Central memory CD8-positive, alpha-beta T cell (primary cell): ENCODE measurements at places on chromosomes 12 and 14.

DNA sequence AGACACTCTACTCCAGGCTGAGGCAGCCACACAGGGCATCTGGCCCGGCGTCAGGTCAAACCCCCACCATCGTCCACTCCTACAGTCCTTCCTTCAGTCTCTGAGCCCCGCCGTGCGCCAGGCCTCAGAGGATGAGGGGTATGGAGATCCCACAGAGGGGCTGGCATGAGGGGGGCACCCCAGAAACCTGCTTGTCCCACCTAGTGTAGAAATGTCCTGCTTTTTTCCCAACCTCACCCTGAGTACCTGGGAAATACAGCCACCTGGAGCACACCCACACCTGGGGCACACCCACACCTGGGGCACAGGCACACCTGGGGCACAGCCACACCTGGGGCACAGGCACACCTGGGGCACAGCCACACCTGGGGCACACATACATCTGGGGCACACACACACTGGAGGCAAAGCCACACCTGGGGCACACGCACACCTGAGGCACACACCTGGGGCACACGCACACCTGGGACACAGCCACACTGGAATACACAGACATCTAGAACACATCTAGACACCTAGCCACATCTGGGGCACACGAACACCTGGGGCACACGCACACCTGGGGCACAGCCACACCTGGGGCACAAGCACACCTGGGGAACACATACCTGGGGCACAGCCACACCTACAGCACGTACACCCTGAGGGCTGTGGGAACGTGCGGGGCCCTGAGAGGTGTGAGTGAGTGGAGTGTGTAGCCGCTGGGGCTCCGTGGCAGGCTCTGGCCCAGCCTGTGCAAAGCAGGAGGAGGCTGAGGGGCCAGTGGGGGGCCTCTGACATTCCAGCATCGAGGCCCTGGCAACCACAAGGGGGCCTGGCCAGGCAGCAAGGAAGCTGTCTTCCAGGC is 18.4 kb downstream of the AKT1 start:
- DNase-seq: no peak

GRCh38 chr14:98786456-98786855 is 485.5 kb downstream of the BCL11B start:
- DNase-seq: no peak

- DNase-seq: no peak
These were observed 19.1 kb upstream of the PGF start for GRCh38 chr14:74974364-74975058.

DNA sequence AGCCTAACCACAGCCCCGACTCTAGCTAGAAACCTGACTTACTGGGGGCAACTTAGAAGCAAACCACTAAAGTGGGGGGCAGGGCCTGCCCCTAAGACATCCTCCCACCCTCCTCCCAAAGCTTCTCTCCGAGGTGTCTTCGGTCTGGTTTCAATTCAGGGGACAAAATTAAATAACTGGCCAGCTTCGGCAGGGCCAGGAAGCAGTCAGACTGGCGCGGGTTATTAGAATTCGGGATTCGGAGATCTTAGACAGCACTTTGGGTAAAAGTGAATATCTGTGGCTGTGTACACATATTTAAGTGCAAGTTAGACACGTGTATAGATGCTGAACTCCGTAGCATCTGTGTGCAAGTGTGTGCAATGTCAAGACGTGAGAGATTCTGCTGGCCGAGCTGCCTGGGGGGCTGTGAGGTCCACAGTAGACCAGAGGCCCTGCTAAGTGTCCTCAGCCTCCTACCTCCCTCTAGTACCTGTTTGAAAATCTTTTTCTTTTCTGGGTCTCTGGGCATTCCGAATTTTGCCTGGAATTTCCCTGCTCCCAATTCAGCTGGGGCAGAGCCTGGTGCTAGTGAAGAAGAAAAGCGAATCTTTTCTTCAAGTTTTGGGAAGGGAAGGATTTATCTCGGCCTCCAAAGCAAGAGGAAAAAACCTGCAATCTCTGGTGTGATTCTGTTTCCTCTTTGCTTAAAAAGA is 4.0 kb upstream of the HOXC10 start:
- no peak for DNase-seq

GRCh38 chr12:3579446-3580093 is 88.6 kb downstream of the PRMT8 start:
- no peak for DNase-seq

GRCh38 chr14:78608998-78609787 is 439.0 kb downstream of the NRXN3 start:
- no peak for DNase-seq

DNA sequence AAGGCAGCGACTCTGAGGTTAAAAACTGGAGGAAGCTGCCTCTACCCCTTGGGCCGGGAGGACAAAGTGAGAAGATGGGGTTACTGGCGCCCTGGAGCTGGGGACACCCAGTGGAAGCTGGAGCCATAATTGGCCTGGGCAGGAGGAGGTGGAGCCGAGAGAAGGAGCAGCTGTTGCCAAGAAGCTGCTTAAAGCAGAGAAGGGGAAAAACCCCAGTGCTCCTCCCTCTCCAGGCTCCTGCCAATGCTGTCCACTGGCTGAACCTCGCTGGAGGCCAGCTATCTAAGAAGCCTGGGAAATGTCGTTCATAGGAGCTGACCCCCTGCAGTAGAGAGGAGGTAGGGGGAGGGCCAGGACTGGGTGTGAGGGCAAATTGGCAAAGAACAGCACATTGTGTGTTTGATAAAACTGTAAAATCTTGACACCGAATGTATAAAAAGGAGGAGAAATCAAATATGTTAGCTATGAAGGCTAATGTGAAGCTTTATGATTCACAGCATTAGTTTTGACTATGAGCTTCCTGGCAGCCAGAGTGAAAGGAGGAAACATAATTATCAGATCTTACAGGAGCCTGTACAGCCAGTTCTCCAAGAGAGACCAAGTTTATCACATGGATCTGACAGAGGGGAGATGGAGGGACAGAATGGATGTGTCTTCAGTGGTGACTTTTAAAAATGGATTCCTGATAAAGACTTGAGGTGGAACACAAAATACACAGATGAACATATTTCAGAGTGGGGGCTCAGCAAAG is 9.5 kb downstream of the HHIPL1 start:
- no peak for DNase-seq

DNA sequence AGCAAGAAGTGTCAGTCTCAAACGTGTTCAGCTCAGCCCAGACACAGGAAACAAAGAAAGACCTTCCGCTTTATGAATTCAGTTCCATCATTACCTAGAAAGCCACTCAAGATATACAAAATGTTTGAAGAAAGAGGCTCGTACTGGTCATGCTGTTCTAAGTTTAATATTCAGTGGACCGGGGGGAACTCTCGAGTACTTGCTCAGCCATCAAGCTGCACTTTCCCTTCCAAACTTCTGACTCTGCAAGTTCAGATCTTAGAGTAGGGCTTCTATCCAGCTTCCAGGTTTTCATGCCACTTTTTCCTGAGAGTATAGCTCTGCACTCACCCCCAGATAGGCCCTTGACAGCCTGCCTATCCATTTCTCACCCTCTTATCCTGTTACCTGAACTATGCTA is 62.8 kb upstream of the OSBPL8 start:
- DNase-seq: no peak

DNA sequence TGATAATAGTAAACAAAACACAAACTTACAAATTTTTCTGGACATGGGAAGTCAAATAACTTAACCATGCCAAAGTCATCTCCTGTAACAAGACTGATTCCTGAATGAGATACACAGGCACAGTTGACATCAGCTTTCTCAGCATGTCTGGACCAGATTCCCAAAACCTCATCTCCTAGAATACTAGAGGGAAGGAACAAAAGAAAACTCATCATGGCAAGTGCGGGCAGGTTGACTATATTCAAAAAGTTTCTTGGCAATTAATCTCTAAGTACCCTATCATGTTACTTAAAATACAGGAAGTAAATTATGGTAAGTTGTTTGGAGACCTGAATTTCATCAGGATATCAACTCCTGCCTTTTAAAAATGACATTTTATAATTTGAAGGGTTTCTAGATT is 53.9 kb downstream of the ZC3H14 start:
- no peak for DNase-seq

GRCh38 chr12:66453844-66454243 is 151.6 kb downstream of the HELB start:
- no peak for DNase-seq

- DNase-seq: no peak
These were observed 118.0 kb downstream of the TRHDE start for GRCh38 chr12:72390146-72390545.

GRCh38 chr12:51493281-51493680 is 68.7 kb downstream of the SLC4A8 start:
- no peak for DNase-seq

GRCh38 chr12:40469736-40470135 is 222.5 kb upstream of the CNTN1 start:
- no peak for DNase-seq

GRCh38 chr12:96260644-96261043 is 66.5 kb downstream of the ELK3 start:
- DNase-seq: no peak

- no peak for DNase-seq
These were observed 30.0 kb upstream of the DUSP6 start for GRCh38 chr12:89382328-89382727.

DNA sequence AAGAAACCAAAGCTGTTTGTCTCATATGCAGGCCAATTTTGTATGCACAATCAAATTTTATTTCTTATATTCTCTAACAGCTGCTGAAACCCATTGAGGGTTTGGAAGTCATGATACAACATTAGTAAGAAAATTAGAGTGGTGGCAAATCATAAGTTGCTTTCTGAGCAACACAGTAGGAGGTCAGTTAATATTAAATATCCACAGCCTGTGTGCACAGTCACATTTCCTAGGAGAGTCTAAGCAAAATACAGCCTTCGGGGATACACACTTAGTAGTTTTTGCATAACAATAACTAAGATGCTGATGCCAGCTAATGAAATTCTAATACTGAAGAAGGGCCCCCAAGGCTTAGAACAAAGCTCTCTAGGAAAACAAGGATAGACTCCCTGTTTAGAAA is 209.6 kb upstream of the E2F7 start:
- no peak for DNase-seq

GRCh38 chr14:24080142-24080530 is 8.8 kb downstream of the CPNE6 start:
- no peak for DNase-seq

- no peak for DNase-seq
These were observed 460 bp upstream of the SYNE2 start for GRCh38 chr14:63852271-63852816.

- DNase-seq: no peak
These were observed at the start of gene KERA for GRCh38 chr12:91057368-91058165. TSS of gene KERA (minus strand) at chr12:91058024. CDS start at chr12:91056281, 1,743 bp downstream.

DNA sequence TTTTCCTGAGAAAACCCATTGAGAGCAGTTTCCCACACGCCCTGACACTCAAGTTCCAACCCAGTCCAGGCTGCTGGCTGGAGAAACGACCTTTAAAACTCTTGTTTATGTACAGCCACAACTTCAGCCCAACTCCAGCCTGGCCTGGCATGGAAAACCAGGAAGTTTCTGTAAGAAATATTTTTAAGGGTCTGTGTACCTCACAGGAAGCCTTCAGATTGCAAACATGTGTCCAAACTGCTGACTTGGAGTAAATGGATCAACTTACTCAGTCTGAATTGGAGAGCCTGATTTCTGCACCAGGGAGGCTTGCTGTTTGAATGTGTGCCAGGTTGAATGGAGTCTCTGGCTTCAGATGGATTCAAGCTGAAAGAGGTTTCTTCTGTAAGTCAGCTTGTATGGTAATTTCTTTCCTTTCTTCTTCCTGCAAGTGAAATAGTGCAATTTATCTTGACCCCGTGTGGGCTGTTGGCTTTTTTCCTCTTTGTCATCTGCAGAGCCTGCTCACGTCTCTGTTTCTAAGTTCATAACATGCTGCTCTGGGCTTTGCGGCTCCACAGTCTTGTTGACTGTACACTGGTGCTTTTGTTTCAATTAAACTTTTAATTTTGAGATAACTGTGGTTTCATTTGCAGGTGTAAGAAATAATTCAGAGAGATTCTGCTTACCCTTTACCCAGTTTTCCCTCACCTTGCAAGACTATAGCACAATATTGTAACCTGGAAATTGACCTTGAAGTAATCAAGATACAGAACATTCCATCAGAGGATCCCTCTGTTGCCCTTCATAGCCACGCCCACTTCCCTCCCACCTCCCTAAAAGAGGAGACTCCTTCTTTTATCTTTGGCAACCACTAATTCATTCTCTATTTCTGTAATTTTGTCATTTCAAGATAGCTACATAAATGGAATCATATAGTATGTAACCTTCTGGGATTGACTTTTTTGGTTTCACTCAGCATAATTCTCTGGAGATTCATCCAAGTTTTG is 109.7 kb upstream of the PRMT8 start:
- no peak for DNase-seq
